PC-3 (cell line): ENCODE measurements at places on chromosomes 13 and 19.

DNA sequence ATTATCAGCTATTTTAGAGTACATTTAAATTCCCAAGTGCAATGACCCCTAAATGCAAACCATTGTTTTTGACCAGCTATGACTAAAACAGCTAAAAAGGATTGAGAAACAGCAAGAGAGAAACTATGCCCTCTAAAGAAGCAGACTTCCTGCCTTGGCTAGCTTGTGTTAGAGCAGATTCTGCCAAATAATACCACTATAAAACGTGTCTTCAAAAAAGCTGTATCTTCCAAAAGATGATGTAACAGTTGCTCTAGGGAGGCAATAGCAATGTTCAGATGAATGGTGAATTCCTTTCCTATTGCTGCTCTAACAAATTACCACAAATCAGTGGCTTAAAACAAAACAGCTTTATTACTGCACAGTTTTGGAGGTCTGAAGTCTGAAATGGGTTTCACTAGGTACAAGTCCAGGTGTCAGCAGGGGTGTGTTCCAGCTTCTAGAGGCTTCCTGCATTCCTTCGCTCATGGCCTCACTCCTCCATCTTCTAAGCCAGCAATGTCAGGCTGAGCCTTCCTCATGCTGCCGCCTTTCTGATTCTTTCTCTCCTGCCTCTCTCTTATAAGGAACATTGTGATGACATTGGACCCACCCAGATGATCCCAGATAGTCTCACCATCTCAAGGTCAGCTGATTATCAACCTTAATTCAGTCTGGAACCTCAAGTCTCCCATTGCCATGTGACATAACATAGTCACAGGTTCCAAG is 84.5 kb downstream of the LRRC63 start:
- DNase-seq = peak; percentile 39

DNA sequence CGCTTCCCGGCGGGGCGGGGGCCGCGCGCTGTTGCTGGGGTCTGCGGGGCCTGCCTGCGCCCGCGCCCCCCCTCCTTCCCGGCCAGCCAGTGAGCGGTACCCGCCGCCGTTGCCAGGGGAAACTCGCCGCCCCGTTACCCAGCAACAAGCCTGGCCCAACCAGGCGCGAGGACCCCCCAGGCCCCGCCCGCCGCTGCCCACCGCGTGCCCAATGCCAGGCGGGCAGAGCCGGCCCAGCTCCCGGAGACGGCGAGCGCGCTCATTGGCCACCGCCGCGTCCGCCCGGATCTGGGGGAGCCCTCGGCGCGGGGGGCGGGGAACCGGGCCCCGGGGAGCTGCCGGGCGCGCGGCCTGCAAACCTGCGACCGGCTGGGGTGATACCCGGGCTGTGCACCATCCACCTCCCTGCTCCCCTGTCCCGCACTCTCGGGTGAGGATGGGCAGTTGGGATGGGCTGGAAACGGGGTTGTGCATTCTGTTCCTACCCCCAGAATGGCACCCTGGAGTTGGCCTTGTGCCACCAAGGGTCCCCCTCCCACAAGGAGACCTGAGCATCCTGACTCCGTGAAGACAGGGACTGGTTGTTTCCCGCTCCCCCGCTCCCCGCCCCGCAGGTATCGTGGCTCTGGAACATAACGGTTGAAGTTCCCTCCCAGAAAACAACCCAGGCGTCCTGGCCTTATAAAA is 8.8 kb upstream of the BBC3 start:
- DNase-seq = no peak

GRCh38 chr13:108606424-108606823 is 23.0 kb upstream of the MYO16 start:
- DNase-seq = no peak

DNA sequence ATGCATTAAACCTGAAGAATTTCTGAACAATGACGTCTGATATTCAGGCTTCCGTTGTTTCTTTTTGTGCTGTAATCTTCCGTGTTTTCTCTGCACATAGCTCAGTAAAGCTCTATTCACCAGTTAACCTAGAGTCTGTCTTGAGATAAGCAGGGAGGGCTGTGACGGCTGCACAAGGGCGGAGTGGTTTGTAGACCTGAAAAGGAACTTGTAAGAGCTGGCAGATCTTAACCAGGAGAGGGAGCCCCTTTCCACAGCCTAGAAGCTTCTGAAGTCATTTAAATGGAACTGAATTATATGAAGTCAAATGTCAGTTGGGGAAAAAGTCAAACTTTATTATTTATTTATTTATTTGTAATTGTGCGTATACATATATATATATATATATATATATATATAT is 27.5 kb downstream of the DPRX start:
- DNase-seq = peak; percentile 30

DNA sequence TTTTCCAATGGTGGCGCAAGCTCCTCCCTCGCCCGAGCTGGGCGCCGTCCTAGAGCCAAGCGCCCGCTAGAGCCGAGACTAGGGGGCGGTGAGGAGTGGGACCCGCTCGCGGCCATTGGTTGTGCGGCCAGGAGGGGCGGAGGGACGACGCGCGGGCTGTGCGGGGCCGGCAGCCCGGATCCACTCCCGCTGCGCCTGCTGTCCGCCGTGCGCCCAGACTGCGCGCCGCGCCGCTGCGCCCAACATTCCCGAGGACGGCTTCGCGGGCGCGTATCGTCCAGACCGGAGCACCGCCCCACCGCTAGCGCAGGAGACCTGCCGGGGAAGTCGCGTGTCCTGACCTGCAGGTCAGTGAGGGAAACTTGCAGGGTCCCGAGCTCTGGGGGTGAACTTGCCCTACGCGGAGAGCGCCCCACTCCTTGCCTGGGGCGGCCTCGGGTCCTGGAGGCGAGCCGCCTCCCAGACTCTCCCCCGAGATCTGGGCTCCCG is at the start of gene SERTM1:
Gene SERTM1, plus strand, starts transcription at position 183 of the 489 bp plus-strand sequence. CDS start 21,059 bp downstream, outside the sequence.
- no peak for DNase-seq

DNA sequence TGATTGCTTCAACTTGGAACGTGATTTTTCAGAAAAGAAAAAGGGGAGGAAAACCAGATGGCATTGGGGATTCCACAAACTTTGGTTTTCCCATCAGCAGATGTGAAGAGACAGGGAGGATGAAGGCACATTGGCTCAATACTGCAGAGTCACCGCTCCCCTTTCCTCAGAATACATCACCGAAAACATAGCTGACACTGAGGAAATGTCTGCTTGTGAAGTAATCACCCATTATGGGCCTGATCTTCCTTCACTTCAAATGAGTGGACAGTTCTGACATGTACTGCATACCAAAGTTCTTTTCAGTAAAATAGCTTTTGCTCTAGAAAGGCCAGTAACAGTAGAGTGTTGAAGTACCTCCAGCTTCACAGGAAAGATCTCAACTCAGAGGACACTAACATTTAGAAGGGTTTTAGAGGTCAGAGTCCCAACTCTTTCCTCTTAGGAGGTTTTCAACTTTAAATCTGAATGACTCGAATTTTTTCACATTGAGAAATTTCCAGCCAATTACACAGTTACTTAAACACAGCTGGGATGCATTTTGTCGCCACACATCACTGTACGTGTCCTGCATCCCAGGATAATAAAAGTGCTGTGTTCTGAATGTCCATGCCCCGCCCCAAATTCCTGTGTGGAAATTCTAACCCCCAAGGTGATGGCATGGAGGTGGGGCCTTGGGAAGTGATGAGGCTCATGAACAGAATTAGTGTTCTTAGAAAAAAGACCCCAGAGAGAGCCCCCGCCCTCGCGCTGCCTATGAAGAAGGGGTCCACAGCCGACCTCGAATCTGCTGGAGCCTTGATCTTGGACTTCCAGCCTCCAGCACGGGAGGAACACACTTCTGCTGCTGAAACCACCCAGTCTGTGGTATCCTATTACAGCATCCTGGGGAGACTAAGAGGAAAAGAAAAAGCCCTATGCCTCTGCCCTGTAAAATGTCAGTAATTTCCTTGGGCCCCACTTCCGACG is 77.7 kb downstream of the COL4A1 start:
- no peak for DNase-seq

DNA sequence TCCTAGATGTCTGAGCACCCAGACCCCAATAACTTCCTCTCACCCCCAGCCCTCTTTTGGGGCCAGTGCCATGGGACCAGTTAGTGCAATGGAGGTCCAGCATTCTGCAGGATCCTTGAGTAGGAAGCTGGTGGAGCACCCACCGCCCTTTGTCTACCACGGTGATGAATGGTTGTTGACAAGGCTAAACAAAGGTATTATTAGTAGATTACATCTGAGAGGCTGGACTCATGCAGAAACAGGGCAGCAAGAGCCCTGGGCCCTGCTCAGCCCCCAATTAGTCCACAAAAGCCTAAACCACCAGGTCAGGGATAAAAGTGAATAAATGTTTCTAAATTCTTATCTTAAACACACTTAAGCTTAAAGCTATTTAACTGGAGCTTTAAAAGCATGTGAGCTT is 196.5 kb upstream of the TSHZ3 start:
- DNase-seq = no peak

GRCh38 chr19:10228920-10229319 is 2.2 kb downstream of the S1PR2 start:
- DNase-seq = peak; percentile 39

DNA sequence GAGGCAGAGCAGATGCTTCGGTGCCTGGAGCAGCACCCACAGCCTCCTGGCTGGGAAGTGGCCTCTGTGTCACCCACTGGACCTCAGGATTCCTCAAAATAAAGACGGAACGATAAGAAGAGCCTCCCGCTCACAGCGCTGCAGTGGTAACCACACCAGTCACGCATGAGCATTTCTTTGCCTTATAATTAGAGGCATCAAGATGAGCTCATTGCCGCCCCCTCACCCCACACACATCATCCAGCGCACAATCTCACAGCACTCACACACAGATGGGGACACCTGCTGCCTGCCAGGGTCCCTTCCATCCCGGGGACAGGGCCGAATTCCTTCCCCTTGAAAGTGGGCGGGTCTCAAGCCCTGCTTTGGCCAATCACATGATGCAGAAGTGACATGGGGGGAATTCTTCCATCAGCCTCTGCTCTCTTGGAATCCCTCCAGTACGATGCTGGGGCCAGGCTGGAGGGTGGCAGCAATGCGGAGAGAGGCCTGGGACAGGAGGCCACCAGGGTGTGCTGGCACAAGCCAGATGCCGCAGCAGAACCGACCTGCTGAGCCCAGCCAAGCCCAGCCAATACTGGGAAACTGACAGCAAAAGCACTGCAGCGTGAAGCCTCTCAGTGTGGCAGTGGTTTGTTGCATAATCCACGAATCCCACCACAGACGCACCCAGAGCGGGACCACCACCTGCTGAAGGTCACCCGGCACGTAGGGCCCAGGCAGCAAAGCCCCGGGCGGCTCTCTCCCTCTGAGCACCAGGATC is 16.0 kb downstream of the PIP5K1C start:
- DNase-seq = no peak

- DNase-seq = no peak
Observed at GRCh38 chr19:49020342-49020741, 3.5 kb upstream of the LHB start.

DNA sequence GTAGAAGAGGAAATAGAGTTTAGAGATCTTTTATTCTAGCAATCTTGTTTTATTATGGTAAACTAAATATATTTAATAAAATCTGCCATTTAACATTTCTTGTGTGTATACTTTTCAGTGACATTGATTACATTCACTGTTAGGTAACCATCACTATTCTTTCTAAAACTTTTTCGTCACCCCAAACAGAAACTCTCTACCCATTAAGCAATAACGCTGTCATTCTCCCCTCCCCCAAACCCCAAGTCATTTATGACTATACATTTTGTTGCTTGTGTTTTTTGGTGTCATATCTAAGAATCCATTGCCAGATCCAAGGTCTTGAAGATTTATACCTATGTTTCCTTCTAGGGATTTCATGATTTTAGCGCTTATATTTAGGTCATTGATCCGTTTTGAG is 10.6 kb downstream of the URI1 start:
- no peak for DNase-seq

GRCh38 chr13:48232420-48233045 is 473 bp upstream of the ITM2B start:
- peak; percentile 4 for DNase-seq

GRCh38 chr19:33463199-33463598 is 58.4 kb downstream of the PEPD start:
- DNase-seq = no peak

GRCh38 chr19:38386971-38387549 is 774 bp downstream of the GGN start:
- DNase-seq = no peak

- DNase-seq = peak; percentile 60
Observed at GRCh38 chr13:60654415-60654814, 257.4 kb downstream of the TDRD3 start.

- peak; percentile 22 for DNase-seq
Observed at GRCh38 chr13:112693831-112694497, 4.1 kb downstream of the ATP11A start.

DNA sequence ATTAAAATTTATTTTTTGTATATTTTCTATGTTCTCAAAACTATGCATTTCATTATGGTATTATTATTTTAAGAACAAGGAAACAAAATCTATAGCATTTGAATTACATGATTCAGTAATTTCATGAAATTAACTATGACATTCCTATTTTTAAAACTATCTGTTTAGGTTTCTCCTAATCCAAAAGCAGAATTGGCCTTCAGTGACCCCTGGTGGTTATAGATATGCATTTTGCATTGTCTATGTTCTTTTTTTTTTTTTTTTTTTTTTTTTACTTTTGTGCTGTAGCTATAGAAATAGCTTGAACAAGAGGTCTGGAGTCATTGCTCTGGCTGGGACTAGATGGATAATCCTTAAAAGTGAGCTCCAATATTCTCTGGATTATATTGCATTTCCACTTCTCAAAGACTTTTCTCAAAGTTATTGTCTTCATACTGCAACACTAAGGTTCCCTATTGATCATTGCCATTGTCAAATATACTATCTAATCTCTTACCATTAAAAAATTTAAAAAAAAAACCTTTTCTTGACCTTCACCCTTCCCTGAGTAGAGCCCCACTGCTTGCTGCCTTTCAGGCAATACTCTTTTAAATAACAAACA is 15.9 kb upstream of the DNAJC3 start:
- peak; percentile 64 for DNase-seq

GRCh38 chr19:49727217-49728030 is 35.7 kb downstream of the TSKS start:
- DNase-seq = no peak

DNA sequence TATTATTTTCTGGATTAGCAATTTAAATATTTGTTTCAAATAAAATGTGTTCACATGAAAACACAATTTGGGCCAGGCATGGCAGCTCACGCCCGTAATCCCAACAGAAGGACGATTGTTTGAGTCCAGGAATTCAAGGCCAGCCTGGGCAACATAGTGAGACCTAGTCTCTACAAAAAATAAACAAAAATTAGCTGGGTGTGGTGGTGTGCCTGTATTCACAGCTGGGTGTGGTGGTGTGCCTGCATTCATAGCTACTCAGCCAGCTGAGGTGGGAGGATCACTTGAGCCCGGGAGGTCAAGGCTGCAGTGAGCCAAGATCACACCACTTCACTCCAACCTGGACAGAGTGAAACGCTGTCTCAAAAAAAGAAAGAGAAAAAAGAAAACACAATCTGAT is 46.4 kb downstream of the KPNA3 start:
- no peak for DNase-seq

- peak; percentile 95 for DNase-seq
Observed at GRCh38 chr19:45424191-45425058, 708 bp upstream of the ERCC1 start.

DNA sequence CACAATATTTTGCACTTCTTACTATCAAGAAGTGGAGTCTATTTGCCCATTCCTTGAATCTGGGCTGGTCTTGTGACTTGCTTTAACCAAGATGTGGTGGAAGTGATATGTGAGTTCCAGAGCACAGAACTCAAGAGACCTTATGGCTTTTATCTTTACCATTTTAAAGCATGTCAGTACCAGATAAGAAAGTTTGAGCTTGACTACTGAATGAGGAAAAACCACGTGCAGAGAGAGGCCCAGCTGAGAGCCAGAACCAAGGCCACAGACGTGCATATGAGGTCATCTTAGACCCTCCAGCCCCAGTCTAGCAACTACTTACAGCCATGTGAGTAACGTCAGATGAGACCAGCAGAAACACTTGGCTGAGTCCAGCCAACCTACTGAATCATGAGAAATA is 6.3 kb upstream of the CDK8 start:
- DNase-seq = no peak
